ENCODE measurements at places on chromosomes 1 and 21.

- DNase-seq = no peak
Measured at GRCh38 chr1:72037745-72038343, 244.5 kb downstream of the NEGR1 start.

- no peak for DNase-seq
Measured at GRCh38 chr21:46397211-46397905, 61.3 kb upstream of the DIP2A start.

DNA sequence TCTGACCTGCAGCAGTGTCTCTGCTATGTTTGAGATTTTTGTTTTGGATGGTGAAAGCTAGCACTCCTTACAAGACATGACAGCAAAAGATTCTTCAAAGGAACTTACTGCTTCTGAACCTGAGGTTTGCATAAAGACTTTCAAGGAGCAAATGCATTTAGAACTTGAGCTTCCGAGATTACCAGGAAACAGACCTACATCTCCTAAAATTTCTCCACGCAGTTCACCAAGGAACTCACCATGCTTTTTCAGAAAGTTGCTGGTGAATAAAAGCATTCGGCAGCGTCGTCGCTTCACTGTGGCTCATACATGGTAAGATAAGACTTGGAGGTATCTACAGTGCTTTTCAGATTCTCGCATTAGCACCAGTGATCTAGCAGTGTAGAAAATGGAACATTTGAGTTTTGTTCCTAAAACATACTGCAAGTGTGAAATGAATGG is 200.2 kb downstream of the PDE4B start:
- DNase-seq = no peak

DNA sequence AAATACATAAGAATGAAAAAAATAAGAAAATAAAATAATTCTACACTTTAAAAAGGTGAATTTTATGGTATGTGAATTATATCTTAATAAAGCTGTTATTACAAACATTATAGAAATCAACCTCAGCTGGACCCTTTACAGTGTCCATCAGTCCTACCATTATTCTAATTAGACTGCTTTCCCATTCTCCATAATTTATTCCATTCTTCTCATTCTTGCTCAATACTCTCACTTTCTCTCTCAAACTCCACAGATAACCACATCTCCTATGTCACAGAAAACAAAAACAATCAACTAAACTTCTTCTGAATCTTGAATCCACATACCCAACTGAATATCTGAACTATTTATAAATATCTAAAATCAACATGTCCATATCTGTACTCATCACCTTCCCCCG is 11.6 kb downstream of the HFM1 start:
- DNase-seq = no peak

GRCh38 chr1:228810878-228811711 is 75.8 kb downstream of the RHOU start:
- DNase-seq = no peak

DNA sequence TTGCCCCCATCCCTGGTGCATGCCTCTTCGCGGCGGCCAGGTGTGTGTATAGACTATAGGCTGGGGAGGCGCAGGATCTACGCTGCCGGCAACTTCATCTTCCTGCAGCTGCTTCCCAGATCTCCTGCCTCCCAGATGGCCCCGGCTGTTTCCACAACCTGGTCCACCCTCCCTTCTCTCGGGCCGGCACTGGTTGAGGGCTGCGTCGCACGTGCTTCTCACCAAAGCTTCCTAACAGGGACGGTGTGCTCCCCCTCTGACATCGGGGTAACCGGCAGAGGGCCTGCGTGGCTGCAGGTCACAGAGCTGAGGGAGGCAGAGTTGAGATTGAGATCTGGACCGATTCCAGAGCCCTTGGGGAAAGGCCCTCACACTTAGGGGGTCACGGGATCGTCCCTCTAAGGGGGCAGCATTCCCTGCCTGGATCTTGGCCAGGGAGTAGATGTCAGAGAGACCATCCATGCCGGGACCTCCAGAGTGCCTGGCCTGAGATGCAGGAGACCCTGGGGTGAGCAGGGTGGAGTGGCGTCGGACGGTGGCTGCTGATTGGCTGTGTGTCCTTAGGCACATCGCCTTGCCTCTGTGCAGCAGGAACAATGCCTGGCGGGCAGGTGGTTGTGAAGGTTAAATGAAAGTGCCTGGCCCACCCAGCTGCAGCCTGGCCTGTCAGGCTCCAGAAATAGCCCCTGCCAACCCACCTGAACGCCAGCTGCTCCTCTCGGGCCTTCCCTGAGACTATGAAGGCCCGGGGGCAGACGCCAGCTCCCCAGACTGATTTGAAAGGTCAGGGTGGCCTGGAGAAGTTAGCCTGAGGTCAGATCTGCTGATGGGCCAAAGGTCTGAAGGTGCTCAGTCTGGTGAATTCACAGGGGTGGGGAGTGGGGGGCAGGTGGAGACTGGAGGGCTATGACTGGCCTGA is 6.1 kb upstream of the MASP2 start:
- DNase-seq = no peak

GRCh38 chr1:114588196-114588689 is 6.8 kb upstream of the BCAS2 start:
- no peak for DNase-seq

DNA sequence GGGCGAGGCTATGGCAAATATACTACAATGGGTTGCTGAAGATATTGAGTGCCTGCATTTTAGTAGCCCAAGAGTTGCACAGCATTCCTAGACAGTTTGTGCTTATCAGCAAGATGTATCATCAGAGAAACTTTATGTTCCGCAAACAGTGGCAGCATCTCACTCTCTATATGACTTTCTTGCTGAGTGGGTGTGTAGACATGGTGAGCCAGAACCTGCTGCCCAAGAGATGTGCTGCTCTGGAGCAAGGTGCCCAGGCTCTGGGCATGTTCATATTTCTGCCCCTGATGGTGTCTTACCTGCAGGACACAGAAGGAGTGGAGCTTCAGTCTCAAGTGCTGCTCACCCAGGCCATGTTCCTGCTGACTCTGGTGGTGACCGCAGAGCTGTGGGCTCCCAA is 8.2 kb upstream of the RGSL1 start:
- DNase-seq = no peak

- no peak for DNase-seq
Measured at GRCh38 chr1:63991685-63992084, 211.7 kb upstream of the UBE2U start.

- DNase-seq = no peak
Measured at GRCh38 chr1:25890239-25891034, 14.9 kb upstream of the PAQR7 start.

DNA sequence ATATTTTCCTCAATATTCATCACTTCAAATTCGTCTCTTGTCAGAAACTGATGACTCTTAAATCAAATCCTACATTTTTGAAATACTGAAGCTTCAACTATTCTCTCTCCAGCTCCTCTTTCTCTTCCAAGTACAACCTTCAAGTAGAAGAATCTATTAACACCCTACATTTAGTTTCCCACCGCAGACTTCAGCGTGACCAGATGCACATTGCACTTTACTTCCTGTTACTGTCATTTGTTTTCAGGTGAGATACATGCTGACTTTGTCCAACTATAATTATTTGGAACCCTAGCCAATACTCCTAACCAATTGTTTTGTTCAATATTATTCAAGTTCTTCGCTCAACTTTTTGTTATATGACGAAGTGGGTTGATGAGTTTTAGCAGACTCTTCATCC is 116.0 kb downstream of the MRPL39 start:
- no peak for DNase-seq

GRCh38 chr1:42176902-42177519 is 12.5 kb upstream of the GUCA2A start:
- DNase-seq = no peak

DNA sequence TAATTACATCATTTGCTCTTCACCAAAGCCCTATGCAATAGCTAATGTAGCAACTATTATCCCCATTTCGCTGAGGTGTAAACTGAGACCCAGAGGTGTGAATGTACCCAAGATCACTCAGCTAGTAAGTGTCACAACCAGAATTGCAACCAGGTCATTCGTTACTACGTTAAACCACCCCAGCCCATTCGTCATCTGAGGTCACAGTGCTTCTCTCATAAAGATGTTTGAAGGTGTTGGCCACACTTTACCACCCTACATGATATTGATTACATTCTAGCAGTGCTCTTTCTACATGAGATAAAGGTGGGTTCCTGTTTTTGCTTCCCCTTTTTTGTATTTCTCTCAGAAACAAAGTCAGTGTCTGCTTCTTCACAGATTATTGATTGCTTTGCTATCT is 195.3 kb downstream of the ZBTB18 start:
- DNase-seq = no peak

- DNase-seq = no peak
Measured at GRCh38 chr1:27968692-27969091, 8.9 kb downstream of the XKR8 start.

- no peak for DNase-seq
Measured at GRCh38 chr1:89671775-89672488, 39.0 kb downstream of the LRRC8C start.

- DNase-seq = no peak
Measured at GRCh38 chr1:25103164-25103795, 129.0 kb downstream of the SYF2 start.

All from activated T-cell treated with anti-CD3 and anti-CD28 coated beads for 24 hours (primary cell).